Activated naive CD8-positive, alpha-beta T cell treated with anti-CD3 and anti-CD28 coated beads, Interleukin-2, amount 10 ng/mL, durations not matched to agents 7 days and 5 days (primary cell): ENCODE measurements at places on chromosomes 5 and 9. TPM values are rescaled to one million over a fixed set of nuclear protein-coding genes. Genes with fewer than 3 reads are reported as not detected.

DNA sequence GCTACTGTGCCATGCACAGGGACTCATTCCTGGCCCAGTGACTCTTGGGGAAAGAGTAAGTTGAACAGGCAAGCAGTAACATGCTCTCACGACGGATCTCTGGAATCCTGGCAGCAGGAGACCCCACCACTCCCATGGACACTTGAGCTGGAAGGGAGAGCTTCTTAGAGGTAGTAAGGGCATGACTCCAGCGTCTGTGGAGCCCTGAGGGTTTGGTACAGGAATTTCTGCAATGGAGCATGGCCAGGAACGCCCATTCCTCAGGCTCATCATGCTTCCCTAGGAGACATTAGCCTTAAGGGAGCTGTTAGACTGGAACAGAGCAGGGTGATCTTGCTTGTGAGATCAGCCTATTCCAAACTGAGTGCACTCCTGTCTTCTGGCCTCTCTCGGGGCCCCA is 212.9 kb downstream of the MAT2B start:
- H3K4me3 ChIP-seq = no peak overlapping the region
- DNase-seq = no peak
- H3K36me3 ChIP-seq = no peaks in the 10 kb centered on the region

DNA sequence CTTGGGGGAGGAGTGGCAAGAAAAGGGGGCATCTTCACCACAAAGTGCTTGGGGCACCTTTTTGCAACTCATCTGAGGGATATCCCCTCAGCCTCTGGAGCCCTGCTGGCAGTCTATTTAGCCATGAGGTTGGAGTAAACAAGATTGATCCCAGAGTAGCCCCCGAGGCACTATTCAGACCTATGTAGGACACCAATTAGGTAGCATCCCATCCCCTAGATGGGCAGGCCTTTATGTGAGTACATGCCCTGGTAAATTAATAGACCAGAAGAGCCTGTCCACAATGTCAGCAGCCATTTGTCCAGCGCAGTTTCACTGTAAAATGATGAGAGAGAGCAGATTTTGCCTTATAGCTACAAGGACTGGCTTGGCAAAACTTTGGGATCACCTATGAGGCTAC is 221.4 kb downstream of the DRD1 start:
- H3K36me3 ChIP-seq = no peaks in the 10 kb centered on the region
- no peak for DNase-seq
- no peak overlapping the region for H3K27ac ChIP-seq
- no peaks in the 10 kb centered on the region for H3K4me1 ChIP-seq
- H3K27me3 ChIP-seq = peaks cover 10% of the 10 kb centered on the region

DNA sequence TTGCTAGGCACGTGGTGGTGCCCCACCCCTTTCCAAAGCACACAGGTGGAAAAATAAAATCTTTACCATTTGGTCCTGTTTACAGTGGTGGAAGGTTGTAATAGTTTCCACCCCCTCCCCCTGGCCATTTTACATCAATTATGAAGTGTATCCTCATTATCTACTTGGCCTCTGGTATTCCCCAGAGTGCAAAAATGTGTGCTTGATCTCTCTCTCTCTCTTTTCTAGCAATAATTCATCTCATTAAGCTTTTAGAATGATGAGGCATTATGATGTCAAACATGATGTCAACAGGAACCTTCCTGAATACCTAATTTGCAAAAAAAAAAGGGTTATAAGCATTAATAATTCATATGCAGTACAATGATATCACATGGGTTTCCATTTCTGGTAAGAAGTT is 3.1 kb downstream of the PDE8B start:
- peaks cover 70% of the 10 kb centered on the region for H3K27me3 ChIP-seq
- H3K4me1 ChIP-seq = peaks cover 10% of the 10 kb centered on the region
- H3K27ac ChIP-seq = no peak overlapping the region
- no peak overlapping the region for H3K4me3 ChIP-seq
- no peak for DNase-seq

DNA sequence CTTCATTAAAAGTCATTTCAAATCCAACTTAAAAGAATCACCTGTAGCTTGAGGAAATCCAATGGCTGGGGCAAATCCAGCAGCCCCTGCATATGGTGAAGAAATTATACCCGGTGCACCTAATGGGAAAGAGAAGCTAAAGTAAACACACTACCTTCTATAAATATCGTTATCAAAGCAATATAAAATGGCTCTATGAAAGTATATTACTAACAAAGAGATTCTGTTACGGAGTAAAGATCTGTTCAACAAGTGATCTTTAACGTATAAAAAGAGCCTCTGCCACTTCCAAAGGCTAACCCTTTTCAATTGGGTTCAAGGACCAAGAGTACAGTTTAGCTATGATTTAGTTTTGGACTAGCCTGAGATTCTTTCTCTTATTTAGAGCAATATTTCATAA is 59.7 kb upstream of the SUSD1 start:
- peaks cover 37% of the 10 kb centered on the region for H3K36me3 ChIP-seq
- H3K4me3 ChIP-seq = no peak overlapping the region
- H3K4me1 ChIP-seq = peaks cover 8% of the 10 kb centered on the region
- H3K27ac ChIP-seq = no peak overlapping the region
- no peak for DNase-seq
- H3K27me3 ChIP-seq = no peaks in the 10 kb centered on the region

- H3K4me1 ChIP-seq = peaks cover 46% of the 10 kb centered on the region
- H3K4me3 ChIP-seq = peak overlapping the region; percentile 43
- H3K27me3 ChIP-seq = no peaks in the 10 kb centered on the region
- H3K36me3 ChIP-seq = peaks cover 23% of the 10 kb centered on the region
Measured at GRCh38 chr5:54669845-54670244, 152.3 kb downstream of the SNX18 start.

DNA sequence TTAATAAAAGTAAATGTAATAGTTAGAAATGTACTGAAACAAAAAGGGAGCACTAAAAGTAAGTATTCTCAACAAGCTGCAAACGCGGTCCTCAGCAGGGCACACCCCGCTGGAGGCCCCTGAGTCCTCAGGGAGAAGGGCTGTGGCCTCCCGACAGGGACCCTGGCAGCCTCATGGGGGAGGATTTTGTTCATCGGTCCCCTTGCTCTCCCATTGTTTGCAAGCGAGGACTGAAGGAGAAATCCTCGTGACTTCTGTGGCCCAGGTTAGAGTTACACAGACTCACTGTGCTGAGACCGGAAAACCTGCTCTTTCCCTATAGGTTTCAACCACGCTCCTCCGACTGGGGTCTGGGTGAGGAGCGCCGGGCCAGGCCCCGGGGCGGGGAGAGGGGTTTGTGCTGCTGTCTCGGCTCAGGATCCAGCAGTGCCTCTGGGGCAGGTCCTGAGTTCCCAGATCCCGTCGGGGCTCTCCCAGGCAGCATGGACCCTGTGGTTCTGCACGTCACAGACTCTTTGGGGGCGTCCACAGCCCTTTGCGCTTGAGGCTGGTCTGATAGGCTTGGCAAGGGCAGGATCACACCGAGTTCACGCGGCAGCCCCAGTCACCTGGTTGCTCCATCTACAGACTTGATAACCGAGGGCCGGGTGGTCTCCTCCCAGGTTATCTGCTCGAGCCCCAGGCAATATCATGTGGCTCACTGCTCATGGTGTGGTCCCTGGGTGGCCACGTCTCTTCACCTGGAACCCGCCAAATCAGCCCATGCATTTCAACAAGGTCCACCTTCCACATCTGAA is 38.8 kb downstream of the MRPL36 start:
- H3K27ac ChIP-seq = no peak overlapping the region
- H3K27me3 ChIP-seq = peaks cover 7% of the 10 kb centered on the region
- DNase-seq = peak; percentile 13
- H3K4me1 ChIP-seq = no peaks in the 10 kb centered on the region
- H3K4me3 ChIP-seq = no peak overlapping the region
- no peaks in the 10 kb centered on the region for H3K36me3 ChIP-seq

DNA sequence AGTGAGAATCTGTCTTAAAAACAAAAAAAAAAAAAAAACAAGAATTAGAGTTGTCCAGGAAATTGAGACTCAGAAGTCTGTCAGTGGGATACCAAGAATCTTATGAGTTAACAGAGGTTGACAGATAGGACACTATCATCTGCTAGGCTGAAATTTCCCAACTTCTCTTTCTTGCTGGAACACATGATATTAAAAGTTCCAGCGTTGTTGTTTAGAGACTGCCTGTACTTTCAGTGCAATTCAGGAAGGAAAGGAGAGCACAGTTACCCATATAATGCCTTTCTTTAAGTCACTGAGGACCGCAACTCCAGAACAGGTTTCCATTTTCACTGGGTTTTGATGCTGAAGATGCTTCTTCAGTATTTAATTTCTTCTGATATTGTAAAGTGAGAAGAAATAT is 13.5 kb downstream of the TRPM6 start:
- no peak for DNase-seq
- H3K4me1 ChIP-seq = no peaks in the 10 kb centered on the region
- H3K27me3 ChIP-seq = peaks cover 13% of the 10 kb centered on the region

GRCh38 chr9:38244971-38245370 is 147.5 kb upstream of the ALDH1B1 start:
- H3K27me3 ChIP-seq = peaks cover 2% of the 10 kb centered on the region
- H3K4me3 ChIP-seq = no peak overlapping the region
- DNase-seq = no peak
- no peak overlapping the region for H3K27ac ChIP-seq
- H3K36me3 ChIP-seq = no peaks in the 10 kb centered on the region

- no peak overlapping the region for H3K4me3 ChIP-seq
- H3K27me3 ChIP-seq = no peaks in the 10 kb centered on the region
- no peaks in the 10 kb centered on the region for H3K4me1 ChIP-seq
- no peak overlapping the region for H3K27ac ChIP-seq
- no peaks in the 10 kb centered on the region for H3K36me3 ChIP-seq
Measured at GRCh38 chr5:93101661-93102060, 479.4 kb downstream of the NR2F1-AS1 start.

DNA sequence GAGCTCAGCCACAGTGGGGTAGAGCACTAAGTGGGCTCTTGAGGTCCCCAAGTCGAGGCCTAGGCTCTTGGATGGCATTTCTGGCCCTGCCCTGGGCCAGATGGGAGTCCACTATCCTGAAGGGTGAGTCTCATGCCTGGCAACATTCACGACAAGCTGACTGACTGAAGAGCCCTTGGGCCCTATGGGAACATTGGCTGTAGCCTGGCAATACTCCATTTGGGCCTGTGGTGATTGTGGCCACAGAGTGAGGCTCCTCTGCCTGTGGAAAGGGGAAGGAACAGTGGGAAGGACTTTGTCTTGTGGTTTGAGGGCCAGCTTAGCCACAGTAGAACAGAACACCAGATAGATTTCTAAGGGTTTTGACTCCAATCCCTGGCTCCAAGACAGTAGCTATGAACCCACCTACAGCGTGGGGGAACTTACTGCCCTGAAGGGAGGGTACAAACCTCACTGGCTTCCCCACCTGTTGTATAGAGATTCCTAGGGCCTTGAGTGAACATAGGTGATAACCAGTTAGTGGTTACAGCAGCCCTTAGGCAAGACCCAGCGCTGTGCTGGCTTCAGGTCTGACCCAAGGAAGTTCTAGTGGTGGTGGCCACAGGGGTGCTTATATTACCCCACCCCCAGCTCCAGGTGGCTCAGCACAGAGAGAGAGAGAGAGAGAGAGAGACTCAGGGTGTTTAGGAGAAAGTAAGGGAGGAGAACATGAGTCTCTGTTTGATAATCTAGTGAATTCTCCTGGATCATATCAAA is 72.4 kb downstream of the KIAA0825 start:
- H3K4me1 ChIP-seq = peaks cover 7% of the 10 kb centered on the region
- H3K27me3 ChIP-seq = no peaks in the 10 kb centered on the region
- no peak for DNase-seq
- H3K4me3 ChIP-seq = no peak overlapping the region
- H3K27ac ChIP-seq = no peak overlapping the region

DNA sequence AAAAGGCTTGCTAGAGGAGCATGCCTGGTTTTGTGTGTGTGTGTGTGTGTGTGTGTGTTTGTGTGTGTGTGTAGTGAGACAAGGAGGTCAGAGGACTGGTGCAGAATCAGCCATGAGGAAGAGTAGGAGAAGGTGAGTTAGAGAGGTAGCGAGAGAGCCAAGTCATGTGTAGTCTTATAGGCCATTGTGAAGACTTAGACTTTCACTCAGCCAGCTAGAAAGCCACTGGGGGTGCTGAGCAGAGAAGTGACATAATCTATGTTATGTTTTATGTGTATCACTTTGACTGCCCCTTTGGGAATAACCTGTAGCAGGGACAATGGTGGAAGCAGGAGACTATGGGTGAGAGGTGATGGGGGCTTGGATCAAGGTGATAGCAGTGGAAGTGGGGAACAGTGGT is 180.5 kb upstream of the CLINT1 start:
- peaks cover 3% of the 10 kb centered on the region for H3K27me3 ChIP-seq
- DNase-seq = no peak
- H3K27ac ChIP-seq = no peak overlapping the region
- H3K4me3 ChIP-seq = no peak overlapping the region

GRCh38 chr5:33275921-33276627 is 164.7 kb upstream of the TARS1 start:
- no peaks in the 10 kb centered on the region for H3K4me1 ChIP-seq
- H3K27ac ChIP-seq = no peak overlapping the region
- no peaks in the 10 kb centered on the region for H3K27me3 ChIP-seq
- no peak overlapping the region for H3K4me3 ChIP-seq

DNA sequence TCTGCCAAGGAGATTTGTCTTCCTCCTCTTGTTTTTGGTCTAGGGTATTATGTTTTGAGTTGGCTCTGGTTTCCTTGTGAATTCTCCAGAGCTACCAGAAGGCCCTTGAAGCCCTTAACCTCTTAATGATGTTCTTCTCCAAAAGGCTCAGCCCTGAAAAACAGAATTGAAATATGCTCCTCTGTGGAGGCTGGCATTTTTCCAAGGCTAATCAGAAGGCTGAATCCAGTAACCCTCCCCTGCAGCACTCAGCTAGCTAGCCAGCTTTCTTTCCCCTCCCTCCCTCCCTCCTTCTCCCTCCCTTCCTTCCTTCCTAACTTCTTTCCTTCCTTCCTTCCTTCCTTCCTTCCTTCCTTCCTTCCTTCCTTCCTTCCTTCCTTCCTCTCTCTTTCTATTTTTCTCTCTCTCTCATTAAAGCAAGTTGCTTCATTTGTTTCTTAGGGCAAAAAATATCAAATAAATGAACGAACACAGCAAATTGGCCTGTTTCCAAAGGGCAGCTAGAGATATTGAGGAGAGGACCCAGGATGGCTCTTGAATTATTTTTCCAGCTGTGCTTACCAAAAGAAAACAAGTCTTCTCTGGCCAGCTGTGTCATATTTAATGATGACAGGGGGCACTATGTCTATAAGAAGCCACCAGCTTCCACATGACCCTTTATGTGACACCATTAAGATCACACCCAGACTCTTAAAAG is 38.7 kb downstream of the JAKMIP2 start:
- no peaks in the 10 kb centered on the region for H3K4me1 ChIP-seq
- H3K4me3 ChIP-seq = no peak overlapping the region
- no peaks in the 10 kb centered on the region for H3K36me3 ChIP-seq
- H3K27ac ChIP-seq = no peak overlapping the region
- H3K27me3 ChIP-seq = no peaks in the 10 kb centered on the region
- no peak for DNase-seq

GRCh38 chr5:101932599-101932998 is 363.5 kb downstream of the SLCO4C1 start:
- no peak overlapping the region for H3K4me3 ChIP-seq
- no peaks in the 10 kb centered on the region for H3K27me3 ChIP-seq
- no peak for DNase-seq

GRCh38 chr9:23379842-23380241 is 446.2 kb downstream of the ELAVL2 start:
- no peak overlapping the region for H3K4me3 ChIP-seq
- DNase-seq = no peak
- H3K4me1 ChIP-seq = no peaks in the 10 kb centered on the region
- no peak overlapping the region for H3K27ac ChIP-seq
- H3K36me3 ChIP-seq = no peaks in the 10 kb centered on the region
- no peaks in the 10 kb centered on the region for H3K27me3 ChIP-seq

Gene CATSPER3
- 0.44 TPM for total RNA-seq

Gene CA9
- total RNA-seq = 1.2 TPM

Gene MTAP
- total RNA-seq = 54.5 TPM

Gene C5orf52
- total RNA-seq = not detected

Gene KLF9
- 16.2 TPM for total RNA-seq

Gene PCDHGA7
- 0.26 TPM for total RNA-seq
